ENCODE measurements at places on chromosomes 2 and 18.

- DNase-seq, result no peak
These were observed 208.3 kb downstream of the ERBB4 start for GRCh38 chr2:212330263-212330662.

GRCh38 chr18:26908906-26909305 lies 43.4 kb upstream of the AQP4 start:
- no peak for DNase-seq

GRCh38 chr2:25421820-25422411 lies 80.2 kb upstream of the DNMT3A start:
- no peak for DNase-seq

DNA sequence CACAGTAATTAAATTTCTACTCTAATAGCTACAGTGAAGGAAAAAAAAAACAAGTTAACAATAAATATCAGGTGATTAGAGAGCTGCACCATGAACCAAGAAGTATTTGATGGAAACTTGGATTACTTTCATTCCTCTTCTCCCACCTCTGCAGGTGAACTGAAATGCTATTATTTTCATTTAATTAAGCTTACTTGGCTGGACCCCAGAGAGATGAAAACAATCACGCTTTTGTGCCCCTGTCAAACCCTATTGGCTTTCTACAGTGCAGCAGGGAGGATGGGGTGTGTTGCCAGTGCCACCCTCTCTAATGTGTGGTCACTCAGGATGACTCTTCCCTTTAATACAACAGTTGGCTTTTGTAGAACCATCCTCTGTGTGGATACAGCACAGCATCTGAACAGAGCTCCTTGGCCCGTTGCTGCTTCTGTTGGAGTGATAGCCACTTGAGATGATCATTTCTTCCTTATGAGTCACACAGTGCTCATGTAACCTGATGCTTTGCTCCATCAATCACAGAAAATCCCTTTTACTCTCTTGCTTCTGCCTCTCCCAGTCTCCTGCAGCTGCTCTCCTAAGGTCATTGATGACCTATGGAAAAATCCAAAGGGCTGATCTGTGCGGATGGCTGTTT lies 5.5 kb upstream of the ARL4C start:
- DNase-seq, result no peak

GRCh38 chr2:212299333-212299732 lies 239.3 kb downstream of the ERBB4 start:
- no peak for DNase-seq

- DNase-seq, result no peak
These were observed 1.5 kb downstream of the KANSL3 start for GRCh38 chr2:96636551-96637171.

- DNase-seq, result no peak
These were observed 40.2 kb upstream of the WDSUB1 start for GRCh38 chr2:159326569-159327255.

DNA sequence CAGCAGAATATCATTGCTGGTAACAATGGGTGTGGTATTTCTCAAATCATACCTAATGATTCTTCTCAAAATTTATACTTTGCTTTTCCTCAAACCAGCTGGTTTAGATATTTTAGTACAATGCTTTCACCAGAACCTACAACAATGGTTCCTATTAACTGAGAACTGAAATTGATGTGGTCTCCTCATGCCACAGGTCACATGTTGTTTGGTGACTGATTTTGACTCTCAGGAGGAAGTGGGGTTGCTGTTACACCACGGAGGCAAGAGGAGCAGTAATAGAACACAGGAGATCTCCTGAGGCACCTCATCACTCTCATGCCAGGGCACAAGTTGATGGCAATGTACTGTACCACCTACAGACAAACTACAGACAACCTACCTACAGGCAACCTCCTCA lies 3.0 kb upstream of the CEP68 start:
- DNase-seq, result no peak

GRCh38 chr2:39470580-39470979 lies 33.5 kb upstream of the MAP4K3 start:
- no peak for DNase-seq

DNA sequence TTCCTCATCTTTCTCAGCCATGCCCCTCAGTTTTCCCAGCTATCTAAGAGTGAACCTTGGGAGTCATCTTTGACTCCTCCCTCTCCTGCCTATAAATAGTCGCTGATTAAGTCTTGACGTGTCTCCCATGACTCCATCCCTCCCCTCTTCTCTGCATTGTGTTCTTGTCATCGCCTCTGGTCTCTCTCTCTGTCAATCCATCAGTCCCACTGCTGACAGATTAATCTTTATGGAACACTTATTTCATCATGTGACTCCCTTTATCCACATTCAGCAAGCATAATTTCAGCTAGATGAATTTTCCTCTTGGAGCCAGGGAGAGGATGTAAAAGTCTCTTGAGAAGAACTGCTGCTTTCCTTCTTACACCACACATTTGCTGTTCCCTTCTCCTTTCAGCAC lies 9.4 kb downstream of the ADAM23 start:
- no peak for DNase-seq

- no peak for DNase-seq
These were observed 13.2 kb upstream of the DES start for GRCh38 chr2:219404954-219405353.

DNA sequence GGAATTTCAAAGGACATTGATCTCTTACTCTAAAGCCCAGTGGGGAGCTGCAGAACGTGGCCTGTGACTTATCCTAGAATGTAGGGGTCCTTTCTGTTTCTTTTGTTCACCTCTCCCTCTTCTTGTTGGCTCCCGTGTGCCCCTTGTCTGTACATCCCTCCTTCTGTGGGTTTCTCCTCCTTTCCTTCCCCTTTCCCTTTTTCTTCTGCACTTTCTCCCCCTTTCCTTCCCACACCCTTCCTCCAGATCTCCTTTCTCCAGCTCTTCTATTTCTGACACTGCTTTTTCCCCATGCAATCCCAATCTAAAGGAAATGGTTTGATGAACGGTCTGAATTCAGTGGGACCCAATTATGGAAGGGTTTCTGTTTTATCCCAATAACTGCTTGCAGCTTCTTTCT lies 35.5 kb upstream of the MAPRE3 start:
- DNase-seq, result no peak

- DNase-seq, result no peak
These were observed 53.0 kb upstream of the GALNT3 start for GRCh38 chr2:165847001-165847400.

DNA sequence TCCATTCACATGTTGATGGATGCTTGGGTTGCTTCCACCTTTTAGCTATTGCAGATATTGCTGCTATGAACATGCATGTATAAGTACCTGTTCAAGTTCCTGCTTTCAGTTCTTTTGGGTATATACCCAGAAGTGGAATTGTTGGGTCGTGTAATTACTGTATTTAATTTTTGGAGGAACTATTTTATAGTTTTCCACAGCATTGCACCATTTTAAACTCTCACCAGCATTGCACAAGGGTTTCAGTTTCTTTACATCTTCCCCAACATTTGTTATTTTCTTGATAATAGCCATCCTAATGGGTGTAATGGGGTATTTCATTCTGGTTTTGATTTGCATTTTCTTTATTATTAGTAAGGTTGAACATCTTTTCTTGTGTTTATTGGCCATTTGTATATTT lies 16.0 kb downstream of the ACTR3 start:
- DNase-seq, result no peak

DNA sequence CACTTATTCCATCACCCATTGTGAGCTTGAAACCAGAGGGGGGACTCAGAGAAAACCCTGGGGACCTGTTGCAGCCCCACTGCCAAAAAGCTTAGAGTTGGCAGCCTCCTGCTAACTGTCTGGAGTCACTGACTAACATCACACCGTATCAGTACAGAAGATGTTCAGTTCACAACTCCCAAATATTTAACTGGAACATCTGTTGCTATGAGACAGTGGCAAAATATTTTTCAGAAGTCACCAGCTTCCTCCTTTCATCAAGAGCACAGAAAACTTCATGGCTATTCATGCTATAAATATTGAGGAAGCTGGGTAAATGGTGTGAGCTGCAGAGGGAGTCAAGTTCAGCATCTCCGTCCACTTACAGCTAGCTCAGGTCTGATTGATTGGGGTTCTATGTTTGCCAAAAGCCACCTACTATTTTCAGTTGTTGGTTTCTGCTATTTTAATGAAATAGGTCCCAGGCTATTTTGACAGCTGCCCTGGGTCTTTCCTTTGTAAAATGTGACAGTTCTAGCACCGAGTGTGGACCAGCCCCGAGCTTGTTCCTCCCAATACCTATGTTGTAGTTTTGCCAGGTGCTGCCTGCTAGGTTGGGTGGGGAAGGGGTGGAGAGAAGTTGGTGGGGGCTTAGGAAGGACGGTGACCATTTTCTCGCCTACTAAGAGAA lies 9.8 kb downstream of the TUBB6 start:
- peak; percentile 73 for DNase-seq

DNA sequence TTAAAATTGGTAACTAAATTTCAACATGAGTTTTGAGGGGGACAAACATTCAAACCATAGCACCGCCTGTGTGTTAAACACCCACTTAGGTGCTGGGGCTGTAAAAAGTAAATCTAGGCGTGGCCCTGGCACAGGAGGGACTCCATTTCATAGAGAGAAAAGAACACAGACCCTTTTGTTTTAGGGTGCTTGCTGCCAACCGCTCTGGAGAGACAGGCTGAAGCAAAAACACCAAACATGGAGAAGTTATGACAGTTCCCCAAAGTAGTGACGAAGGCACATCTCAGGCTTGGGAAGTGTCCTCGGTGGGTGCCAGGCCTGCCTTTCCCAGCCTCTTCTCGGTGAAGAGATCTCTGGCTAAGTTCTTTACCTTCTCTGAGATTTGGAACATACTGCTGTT lies 5.1 kb downstream of the ACTG2 start:
- DNase-seq, result no peak

DNA sequence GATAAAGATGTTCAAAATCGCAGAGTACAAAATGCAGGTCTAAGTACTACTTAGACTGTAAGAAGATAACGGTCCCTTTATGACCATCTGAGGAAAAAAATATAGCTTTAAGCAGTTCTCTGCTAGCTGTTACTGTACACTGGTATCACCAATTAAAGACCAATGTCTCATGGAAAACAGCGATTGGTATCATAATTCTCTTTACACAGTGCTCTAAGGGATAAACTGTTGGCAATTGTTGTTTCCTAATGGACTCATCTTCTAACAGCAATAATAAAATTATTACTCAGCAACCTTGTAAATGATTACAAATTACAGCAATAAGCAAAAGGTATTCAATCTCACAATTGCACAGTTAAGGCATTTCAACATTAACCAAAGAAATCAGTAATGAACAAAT lies 142.2 kb upstream of the DLGAP1 start:
- DNase-seq, result no peak

Measured in coronary artery (tissue), 2 donors.